Activated T-cell treated with anti-CD3 and anti-CD28 coated beads for 4 hours (primary cell): ENCODE measurements at places on chromosomes 5 and 9.

DNA sequence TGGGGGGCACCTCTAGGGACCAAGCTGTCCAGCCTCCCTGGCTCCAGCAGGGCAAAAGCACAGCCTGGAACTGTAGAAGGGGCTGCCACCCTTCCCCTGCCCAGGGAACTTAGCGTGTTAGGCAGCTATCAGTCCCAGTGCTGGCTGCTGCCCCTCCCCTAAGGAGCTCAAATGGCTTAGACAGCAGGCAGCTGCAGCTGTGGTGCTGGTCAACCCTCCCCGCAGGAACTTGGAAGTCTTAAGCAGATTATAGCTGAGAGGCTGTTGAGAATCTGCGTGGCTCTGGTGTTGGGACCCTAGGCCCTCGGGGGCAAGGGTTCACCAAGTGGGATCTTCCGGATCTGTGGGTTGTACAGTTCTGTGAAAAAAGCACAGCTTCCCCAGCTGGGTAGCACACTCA is 536.5 kb upstream of the CDH10 start:
- no peak for DNase-seq

- peak; percentile 53 for DNase-seq
Measured at GRCh38 chr5:132019857-132020555, 8.5 kb upstream of the ACSL6 start.

DNA sequence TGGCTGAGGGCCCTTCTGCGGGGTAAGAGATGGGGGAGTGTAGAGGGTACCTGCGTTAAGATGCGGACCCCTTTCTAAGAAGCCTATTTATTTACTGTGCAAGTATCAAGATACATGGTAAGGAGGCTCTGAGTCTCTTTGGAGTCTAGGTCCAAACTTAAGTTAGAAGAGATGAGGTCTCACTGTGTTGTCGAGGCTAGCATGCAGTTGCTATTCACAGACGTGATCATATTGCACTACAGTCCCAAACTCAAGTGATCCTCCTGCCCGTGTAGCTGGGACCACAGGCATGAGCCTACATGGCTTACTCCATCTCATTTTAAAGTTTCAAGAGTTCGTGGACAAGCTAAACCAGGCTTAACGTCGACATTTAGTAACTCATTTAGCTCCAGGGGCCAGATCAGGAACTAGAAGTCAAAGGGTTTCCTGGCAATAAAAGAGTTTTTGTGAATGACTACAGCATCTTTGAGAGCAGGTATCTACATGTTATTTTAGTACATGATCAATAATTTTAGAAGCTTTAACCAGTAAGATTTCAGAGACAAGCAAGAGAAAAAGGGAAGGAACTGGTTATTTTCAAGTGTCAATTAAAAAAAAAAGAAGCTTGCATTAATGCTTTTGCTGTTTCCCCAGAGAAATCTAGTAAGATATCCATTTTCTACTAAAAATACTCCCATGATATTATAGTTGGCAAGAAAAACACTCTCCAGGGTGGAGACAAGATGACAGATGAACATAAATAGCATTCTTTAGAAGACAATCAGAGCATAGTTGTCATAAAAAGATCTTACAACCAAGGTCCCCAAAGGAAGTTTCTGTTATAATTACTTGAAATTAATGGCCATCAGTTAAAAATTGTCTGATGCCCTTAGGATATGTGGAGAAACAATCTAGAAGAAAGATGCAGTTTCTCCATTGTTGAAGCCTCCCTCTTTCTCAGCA is 141.3 kb downstream of the SCAMP1 start:
- DNase-seq, result no peak

DNA sequence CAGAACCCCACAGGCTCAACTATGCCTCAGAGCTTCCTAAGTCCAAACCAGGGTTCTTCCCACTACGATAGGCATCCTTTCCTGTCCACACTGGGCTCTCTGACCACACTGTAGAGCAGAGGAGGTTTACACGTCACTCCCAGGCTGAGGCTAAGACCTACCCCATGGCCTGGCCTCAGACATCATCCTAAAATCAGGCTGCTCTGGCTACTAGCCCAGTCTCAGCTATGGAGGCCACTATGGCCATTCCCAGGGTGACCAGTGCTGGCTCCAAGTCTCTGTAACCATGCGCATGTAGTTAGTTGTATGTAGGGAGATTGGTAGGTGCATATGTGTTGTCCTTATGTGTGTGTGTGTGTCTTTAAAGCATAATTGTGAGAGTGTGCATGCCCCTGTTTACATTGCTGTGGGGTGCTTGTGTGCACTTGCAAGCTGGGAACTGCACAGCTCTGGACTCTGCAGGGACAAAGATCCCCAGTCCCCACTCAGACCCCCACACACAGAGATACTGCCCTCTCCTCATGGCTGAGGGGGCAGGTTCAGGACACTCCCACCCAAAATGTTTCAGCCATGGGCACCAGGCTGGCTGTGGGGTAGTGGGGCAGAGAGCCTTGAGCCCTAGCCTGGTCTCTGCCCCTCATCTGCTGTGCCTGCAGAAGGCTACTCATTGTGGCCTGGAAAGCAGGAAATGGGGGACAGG is 12.3 kb downstream of the PDLIM4 start:
- DNase-seq, result no peak

DNA sequence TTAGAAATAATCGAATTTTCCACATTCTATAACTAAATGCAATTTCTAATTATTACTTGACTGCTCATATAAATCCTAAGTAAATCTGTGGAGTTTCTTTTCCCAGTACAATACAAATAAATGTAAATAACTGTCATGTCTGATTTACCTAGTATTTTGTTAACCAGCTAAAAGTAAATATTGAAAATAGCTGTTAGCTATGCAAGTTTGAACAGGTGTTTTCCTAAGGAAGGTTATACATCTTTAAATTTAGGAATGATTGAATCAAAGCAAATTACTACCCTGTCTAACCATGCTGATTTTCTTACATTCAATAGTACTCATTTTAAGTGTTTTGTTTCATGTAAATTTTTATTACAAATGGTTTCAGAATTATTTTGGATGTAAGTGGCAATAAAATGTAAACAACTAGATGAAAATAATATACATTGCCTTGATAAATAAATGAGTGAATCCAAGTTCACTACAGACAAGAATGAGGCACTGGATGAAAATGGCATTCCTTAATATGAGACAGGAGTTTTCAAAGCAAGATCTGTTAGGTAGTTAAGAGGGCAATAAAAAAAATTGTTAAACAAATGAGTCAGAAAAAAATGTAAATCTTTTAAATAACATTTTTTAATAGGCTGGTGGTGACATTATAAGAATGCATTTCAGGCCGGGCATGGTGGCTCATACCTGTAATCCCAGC is 15.8 kb downstream of the MCIDAS start:
- no peak for DNase-seq

- no peak for DNase-seq
Measured at GRCh38 chr9:91073049-91073810, 271.6 kb downstream of the SYK start.
